ENCODE measurements at places on chromosomes 3 and 15. TPM values are rescaled to one million over a fixed set of nuclear protein-coding genes. Genes with fewer than 3 reads are reported as not detected.

- DNase-seq, result no peak
These were observed 95.2 kb downstream of the CHSY1 start for GRCh38 chr15:101156509-101157159.

The PIGX gene
- polyA plus RNA-seq, result 18.5 TPM

DNA sequence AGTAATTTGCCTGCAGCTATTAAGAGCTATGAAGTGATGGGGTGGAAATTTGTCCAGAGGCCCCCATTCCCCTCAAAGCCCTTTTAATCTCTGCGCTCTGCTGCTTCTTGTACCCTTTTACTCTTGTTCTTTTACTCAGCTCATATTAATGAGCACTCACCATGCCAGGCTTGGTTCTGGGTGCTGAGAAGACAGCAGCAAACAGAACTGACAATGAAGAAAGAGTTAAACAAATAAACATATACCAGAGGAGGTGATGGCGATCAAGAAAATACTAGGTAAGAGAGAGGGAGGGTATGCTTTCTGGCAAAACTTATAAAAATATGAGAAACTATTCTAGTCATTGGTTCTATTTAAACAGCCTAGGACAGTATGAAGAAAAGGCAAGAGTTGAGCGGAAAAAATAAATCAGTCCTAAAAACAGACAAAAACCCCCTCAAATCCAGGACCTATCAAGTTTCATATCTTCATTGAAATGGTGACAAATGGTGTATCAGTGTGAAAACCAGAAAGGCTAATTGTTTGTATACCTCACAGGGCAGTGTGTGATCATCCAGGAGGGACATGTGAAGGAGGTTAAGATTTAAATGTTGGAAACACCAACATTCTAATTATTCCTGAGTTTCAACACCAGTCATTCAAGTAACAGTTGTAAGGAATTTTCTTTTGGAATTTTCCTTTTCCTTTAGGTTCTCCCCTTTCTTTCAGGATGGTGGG lies 144.9 kb downstream of the FNDC3B start:
- no peak for DNase-seq

The EFCC1 gene
- polyA plus RNA-seq, result not detected

The NPAP1 gene
- not detected for polyA plus RNA-seq

DNA sequence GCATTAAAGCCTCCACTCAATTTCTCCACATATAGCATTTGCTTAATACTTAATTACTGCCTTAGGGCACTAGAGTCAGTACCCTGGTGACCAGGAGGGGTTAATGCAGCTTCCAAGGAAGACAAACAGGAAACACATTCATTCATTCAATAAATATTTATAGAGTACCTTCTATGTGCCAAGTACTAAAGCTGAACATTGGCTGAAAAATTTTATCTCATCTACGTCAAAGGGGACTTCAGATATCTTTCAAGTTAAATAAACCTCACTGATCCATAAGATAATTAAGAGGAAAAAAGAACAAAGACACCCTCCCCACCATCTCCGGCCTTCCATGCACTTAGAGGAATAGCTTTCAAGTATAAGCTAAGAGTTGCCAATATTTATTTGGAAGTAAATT lies 156.9 kb upstream of the PRICKLE2 start:
- no peak for DNase-seq

- DNase-seq, result no peak
These were observed 150.3 kb upstream of the TBL1XR1 start for GRCh38 chr3:177347611-177348010.

GRCh38 chr15:27196691-27197090 lies 225.7 kb downstream of the GABRG3 start:
- no peak for DNase-seq

The BDH1 gene
- 6.5 TPM for polyA plus RNA-seq

The CHRNA7 gene
- 0.05 TPM for polyA plus RNA-seq

DNA sequence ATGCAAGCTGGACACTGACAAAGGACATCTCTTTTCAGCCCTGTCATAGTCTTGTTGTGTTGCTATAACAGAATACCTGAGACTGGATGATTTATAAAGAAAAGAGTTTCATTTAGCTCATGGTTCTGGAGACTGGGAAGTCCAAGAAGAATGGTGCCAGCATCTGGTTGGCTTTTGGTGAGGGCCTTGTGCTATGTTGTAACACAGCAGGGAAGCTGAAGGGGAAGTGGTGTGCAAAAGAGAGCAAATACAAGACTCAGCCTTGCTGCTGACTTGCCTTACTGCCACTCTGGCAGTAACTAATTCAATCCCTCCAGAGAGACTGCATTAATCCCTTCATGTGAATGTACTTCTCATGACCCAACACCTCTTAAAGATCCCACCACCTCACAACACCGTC lies 356.3 kb upstream of the PROK2 start:
- DNase-seq, result no peak

DNA sequence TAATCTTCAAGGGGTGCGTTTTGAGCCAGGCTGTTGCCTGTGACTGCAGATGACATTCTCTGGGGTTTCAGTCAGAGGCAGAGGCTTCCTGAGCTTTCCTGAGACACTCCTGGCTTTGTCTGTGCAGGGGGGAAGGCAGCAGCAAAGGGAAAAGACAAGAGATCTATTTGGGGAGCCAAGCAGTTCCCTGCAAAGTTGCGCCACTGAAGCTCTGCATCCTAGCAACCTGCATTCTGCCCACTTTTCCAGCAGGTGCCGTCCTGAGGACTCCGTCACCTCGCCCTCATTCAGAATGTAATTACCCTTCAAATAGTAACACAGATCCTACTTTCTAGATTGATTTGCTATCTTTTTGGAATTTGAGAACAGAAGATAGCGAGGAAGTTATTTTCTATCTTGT lies 1.9 kb upstream of the TMEM158 start:
- no peak for DNase-seq

- peak; percentile 72 for DNase-seq
These were observed 125.7 kb downstream of the EEFSEC start for GRCh38 chr3:128278761-128279600.

- no peak for DNase-seq
These were observed 231.5 kb downstream of the LRTM1 start for GRCh38 chr3:54696313-54696712.

- DNase-seq, result no peak
These were observed 14.3 kb downstream of the TBC1D2B start for GRCh38 chr15:78063217-78063616.

The LDHAL6B gene
- polyA plus RNA-seq, result not detected

- DNase-seq, result no peak
These were observed 379.0 kb upstream of the IL12A start for GRCh38 chr3:159609625-159610024.

DNA sequence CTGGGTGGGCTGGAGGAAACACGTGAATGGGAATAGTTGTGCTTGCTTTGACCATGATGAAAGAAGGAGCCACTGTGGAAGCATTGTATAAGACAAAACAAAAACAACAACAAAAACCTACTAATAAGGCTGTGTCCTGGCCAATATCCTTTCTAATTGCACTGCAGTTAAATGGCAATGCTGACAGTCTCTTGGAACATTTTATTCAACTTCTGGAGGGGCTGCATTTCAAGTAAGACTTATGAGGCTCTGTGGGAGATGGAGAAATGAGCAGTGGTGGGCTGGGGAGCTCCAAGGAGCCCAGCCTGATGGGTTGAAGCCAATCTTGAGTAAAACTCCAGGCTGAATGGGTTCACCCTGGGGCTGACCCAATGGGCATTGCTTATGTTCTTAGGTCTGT lies 99.8 kb upstream of the ROPN1 start:
- no peak for DNase-seq

- DNase-seq, result peak; percentile 59
These were observed 17.6 kb downstream of the CALML4 start for GRCh38 chr15:68187559-68187958.

GRCh38 chr15:90519688-90520087 lies 10.0 kb upstream of the CRTC3 start:
- no peak for DNase-seq

DNA sequence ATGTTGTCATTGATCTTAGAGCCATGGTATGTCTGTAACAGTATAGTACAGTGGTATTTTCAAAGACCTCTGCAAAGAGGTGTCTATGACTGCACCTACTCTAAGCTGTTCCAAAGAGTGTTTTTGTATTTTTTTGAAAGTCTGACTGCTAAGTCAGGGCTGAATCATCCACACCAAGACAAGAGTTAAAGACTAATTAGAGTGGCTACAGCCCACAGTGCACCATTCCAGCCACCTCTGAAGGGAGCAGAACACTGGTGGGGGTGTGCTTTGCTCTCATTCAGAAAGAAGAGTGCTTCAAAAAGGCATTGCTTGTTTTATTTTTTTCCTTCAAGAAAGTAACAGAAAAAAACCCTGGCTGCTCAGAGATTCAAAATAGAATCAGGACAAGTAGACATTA lies 301.4 kb downstream of the GABRG3 start:
- DNase-seq, result no peak

- DNase-seq, result no peak
These were observed 279.2 kb downstream of the GABRG3 start for GRCh38 chr15:27250223-27250622.

GRCh38 chr15:62798536-62798935 lies 244.0 kb upstream of the TPM1 start:
- DNase-seq, result no peak

The SETD2 gene
- polyA plus RNA-seq, result 18.2 TPM

GRCh38 chr15:94297558-94297957 lies 66.2 kb downstream of the MCTP2 start:
- no peak for DNase-seq

DNA sequence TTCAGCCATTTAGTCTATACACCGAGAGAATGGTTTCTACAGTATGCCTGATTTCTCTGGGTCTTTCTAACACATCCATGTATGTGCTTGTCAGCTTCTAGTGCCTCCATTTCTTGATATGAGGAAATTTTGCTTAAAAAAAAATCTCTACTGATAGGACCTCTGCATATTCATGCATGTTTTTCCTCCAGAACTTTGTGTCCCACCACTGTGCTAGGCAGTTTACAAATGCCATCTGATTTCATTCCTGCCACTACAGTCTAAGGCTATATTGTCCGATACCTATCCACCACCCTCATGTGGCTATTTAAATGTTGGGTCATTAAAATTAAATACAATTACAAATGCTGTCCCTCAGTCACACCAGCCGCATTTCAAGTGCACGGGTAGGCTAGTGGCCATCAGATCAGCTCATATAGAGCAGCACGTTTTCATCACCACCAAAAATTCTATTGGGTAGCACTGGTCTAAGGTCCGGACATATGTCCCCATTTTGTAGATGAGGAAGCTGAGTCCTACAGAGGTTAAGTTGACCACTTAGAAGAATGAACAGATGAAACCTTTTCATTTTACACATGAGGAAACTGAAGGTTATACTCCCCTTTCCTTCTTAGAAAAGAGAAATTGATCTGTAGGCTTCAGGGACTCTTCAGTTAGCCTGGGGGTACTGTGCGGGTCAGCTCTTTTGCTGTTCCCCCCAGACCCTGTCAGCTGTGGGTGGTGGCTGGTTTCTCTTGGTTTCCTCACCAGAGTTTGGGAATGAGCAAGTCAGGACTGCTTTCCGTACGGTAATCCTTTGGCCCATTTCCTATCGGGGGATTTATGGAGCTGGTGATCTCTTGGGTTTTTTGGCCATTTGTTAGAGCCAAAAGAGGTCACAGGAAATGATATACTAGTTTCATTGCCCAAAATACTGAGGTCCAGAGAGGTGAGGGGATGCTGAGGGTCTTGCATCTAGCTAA lies 56.5 kb downstream of the SMAD3 start:
- DNase-seq, result no peak

- no peak for DNase-seq
These were observed 1.1 kb upstream of the BLOC1S6 start for GRCh38 chr15:45586125-45586524.

The CFAP92 gene
- polyA plus RNA-seq, result not detected

DNA sequence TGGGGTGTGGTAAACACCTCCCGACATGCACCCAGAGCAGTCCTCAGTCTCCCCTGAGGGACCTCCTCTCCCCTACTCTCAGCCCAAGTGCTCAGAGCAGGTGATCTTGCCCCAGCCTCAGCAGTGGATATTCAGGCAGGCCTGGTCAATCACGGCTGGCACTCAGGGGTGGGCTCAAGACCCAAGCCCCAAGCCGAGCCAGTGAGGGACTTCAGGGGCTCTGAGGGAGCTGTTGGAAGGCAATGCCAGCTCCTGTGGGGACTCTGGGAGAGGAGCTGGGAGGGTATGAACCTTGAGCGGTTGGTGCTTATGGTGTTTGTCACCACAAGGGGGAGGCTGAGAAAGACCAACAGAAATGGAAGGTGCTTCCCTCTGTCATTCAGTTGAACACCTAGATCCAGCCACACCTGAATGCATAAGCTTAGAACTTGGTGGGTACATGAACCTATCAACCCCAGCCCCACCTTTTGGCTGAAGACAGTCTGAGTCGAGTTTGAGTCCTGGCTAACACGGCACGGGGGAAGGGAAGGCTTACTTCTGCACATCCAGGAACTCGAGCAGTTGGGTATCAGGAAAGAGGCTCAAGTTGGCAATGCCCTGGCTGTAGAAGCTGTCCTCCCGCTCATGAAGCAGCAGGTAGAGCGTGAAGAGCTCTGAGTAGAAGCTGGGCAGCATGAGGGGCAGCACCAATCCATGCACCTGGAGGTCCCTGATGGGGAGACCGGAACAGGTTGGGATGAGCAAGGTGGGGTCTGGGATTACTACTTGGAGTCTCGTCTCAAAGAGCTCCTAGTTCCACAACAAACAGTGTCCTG lies 19.2 kb downstream of the ALS2CL start:
- no peak for DNase-seq

The CHRM5 gene
- 0.09 TPM for polyA plus RNA-seq

The CASR gene
- polyA plus RNA-seq, result not detected

DNA sequence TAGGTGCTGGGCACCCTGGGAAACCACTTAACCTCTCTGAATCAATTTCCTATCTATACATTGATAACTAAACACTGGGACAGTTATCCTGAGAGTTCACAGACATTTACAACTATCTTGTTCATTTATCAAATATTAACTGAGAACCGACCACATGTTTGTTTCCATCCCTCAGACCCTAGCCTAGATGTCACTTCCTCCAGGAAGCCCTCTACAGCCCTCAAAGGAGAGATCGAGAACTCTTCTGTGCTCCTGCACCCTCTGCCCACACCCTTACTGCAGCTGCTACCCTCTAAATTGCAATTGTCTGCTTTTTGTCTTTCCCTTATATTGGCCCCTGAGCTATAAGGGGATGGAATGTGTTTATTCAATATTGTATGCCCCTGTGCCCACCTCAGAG lies 46.1 kb downstream of the SRGAP3 start:
- no peak for DNase-seq

The SERINC4 gene
- not detected for polyA plus RNA-seq

The FRG2C gene
- not detected for polyA plus RNA-seq
